Stimulated activated CD8-positive, alpha-beta memory T cell treated with anti-CD3 and anti-CD28 coated beads, Interleukin-4, amount 100 ng/mL, for 48 hours (primary cell): ENCODE measurements at places on chromosomes 4 and X.

DNA sequence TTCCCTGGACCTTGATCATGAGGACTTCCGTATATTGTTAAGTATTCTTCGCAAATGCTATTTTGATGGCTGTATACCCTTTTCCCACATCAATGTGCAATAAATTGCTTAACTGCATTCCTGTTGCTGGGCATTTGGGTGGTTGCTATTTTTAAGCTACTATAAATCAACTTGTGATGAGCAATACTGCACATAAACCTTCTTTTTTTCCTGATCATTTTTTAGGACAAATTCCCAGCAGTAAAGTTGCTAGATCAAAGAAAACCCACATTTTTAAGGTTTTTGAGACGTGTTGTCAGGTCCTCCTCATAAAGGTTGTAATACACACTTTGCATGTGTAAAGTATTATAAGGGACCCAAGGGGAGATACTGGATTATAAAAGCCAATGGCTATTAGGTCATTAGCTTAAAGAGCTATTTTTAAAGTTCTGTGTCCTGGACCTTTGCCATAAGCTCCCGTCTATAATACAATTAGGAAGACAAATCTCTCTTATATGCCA lies 35.6 kb downstream of the LIMCH1 start:
- DNase-seq = no peak

DNA sequence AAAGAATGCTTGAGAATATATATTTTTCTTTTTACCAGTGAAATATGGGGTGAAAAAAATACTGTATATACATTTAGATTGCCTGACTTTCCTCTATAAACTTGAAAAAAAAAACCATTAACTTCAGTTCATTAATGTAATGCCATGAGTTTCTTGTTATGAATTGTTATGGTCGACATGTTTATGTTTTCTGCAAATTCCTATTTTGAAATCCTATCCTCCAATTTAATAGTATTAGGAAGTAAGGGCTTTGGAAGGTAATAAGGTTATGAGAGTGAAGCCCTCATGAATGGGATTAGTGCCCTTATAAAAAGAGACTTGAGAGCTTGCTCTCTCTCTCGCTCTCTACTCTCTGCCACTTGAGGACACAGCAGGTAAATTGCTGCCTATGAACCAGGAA lies 211.4 kb downstream of the LDB2 start:
- no peak for DNase-seq

DNA sequence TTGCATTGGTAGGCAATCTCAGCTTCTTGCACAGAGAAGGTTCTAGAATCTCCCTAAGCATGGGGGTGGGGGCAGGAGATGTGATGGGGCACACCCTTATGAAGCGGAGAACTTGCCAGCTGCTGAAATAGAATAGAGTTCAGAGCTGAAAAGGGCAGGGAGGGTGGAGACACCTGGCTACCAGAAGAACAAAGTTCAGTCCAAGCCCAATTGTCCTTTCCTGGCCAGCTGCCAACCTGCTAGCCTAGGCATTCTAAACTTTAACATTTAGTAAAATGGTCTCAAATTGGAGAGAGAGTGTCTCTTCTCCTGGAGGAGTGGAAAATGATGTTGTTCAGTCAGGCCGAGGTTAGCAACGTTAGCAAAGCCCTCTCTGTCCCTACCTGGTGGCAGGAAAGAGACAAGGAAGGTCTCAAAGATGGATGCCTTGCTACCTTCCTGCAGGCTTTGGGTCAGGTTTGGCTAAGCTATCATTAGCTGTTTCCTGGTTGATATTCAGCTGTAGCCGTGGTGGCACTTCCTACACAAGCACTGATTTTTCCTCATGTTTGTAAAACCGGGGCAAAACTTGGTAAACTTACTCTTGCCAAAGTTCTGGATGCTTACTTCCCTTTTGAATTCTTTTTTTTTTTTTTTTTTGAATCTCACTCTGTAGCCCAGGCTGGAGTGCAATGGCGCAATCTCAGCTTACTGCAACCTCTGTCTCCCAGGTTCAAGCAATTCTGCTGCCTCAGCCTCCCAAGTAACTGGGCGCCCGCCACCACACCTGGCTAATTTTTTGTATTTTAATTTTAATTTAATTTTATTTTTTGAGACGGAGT lies 34.7 kb upstream of the NYX start:
- DNase-seq = no peak

DNA sequence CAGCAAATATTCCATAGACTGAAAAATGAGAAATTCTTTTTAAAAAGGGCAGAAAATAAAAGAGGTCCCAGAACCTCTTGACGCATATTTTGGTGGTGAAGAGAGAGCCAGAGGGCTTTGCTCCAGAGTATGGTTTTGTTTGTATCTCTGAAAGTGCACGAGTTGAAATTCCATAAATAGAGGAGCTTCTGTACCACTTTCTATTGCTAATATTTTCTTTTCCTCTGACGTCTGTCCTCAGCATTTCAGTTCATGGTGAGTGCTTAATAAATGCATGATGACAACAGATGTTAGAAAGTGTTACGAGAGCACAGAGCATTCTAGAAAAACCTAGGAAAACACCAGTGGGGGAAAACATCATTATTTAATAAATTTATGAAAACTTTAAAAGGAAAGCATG lies 145.6 kb downstream of the AMELX start:
- DNase-seq = no peak

- no peak for DNase-seq
Measured at GRCh38 chrX:39063702-39064101, 262.4 kb downstream of the MID1IP1 start.

- DNase-seq = no peak
Measured at GRCh38 chr4:90027565-90027964, 99.6 kb upstream of the CCSER1 start.

DNA sequence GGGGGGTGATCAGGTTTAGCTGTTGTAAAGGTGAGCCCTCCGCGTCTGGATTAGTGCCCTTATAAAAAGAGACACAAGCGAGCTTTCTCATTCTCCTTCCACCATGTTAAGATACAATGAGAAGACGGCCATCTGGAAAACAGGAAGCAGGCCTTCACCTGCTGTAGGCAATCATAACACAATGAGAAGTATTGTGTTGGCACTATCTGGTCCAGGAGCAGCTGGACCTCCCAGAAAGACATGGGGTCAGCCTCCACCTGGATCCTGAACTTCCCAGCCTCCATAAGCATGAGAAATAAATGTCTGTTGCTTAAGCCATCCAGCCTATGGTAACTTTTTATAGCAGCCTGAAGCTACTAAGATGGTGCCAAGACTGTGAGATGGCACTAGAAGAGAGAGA lies 8.6 kb upstream of the SMIM20 start:
- DNase-seq = no peak

GRCh38 chr4:98838977-98839618 lies 89.8 kb downstream of the EIF4E start:
- DNase-seq = no peak

GRCh38 chrX:4485912-4486311 lies 772.5 kb upstream of the PRKX start:
- no peak for DNase-seq

- no peak for DNase-seq
Measured at GRCh38 chrX:133849676-133850075, 135.7 kb downstream of the GPC3 start.

- DNase-seq = no peak
Measured at GRCh38 chrX:55714161-55714560, 3.4 kb upstream of the RRAGB start.

DNA sequence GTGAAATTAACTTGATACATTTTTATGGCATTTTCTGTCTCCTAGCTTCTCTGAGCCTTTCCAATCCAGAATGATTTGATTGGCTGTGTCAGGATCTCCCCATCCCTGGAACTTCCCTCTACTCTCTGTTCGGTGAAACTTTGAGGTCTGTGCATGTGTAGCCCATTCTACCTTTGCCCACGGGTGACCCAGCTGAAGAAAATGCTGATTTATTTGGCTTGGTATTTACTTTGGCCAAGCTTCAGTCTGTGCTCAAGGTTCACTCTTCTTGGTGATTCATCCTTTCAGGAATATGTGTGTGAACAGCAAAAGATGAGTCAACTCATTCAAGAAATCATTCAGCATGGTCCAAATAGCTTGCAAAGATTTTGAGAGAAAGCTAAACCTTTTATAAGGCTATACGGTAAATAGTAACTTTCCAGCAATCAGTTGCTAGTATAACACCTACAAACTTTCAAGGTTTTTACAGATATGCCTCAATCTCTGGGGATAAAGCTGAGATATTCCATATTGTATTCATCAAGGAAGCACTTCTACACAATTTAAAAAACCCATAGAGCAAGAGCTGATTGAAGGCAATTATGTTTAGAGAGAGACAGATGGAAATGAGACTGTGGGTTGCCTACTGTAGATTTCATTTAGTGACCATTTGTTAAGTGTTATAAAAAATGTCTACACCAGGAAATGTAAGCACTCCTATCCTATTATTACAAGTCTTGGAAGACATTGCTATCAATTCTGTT lies 233.9 kb upstream of the CXXC4 start:
- DNase-seq = no peak

DNA sequence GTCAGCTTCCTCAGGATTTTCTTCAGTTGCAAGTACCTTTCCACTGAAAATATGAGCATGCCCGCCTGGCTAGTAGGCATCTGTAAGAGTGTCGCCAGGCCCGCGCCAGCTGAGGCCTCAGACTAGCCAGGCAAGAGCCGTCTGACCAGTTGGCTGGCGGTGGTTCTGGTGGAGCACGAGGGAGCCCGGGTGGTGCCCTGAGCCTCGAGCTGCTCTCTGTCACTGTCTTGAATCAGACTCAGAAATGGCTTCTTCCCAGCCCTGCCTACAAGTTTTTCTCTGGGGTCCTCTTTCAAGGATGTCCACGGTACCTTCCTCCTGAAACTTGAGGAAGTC lies 11.9 kb downstream of the GRPEL1 start:
- no peak for DNase-seq

- DNase-seq = no peak
Measured at GRCh38 chr4:37533286-37534033, 152.7 kb downstream of the RELL1 start.

- DNase-seq = no peak
Measured at GRCh38 chr4:103786014-103786413, 66.2 kb upstream of the TACR3 start.

- DNase-seq = no peak
Measured at GRCh38 chr4:119268466-119268865, 53.5 kb downstream of the FABP2 start.

DNA sequence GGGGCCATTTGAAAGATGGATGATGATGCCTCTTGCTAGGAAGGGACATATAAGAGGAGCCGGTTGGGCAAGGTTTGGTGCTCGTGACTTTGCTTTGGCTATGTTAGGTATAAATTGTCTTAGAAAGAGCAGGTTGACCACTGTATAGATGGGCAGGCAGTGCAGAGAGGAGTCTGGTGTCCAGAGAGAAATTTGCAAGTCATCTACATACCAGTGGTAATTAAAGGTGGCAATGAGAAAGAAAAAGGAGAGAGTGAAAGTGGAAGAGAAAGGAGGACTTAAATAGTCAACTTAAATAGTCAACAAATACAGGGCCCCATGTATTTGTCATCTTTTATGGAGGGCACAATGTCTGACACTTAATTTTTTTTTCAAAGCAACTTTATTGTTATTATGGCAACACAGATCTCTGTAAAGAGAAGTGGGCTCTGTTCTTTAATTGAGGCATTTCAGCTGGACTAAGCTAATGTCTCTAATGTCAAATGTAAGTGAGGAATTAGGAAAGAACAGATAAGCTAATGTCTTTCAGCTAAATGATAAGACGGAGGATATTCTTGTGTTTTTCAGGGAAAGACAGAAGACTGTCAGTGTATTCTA lies 75.4 kb upstream of the ANXA3 start:
- no peak for DNase-seq

GRCh38 chr4:94165256-94165655 lies 42.4 kb upstream of the SMARCAD1 start:
- DNase-seq = no peak

DNA sequence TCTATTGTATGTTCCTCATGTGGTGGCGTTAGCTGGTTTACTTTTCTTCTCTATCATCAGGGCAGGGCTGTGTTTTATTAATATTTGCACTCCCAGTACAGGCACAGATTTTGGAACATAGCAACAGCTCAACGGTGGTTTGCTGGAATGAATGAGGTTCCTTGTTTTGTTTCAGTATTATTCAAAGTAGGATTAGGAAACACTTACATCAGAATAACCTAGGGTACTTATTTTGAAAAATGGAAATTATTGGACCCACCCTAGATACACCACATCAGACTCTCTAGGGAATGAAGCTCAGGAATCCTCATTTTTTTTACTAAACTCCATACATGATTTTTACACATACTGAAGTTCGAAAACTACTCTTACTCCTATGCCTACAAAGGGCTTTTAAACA lies 108.8 kb upstream of the ENPEP start:
- no peak for DNase-seq

DNA sequence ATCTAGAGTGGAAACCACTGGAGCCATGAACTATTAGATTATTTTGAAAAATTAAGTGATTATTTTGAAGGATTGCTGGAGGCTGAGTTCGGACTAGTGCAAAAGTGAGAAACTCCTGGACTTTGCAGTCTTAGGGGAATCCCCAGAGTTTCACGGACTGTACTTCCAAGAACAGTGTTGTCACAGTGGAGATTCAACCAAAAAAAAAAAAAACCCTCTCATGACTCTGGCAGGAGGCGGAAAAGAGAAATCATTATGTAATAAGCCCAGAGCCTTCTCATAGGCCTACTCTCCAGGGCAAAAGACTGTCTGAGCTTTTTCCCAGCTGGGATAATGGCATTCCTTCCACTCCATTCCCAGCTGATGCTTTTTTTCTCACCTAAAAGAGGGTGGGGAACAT lies 16.8 kb upstream of the C4orf51 start:
- no peak for DNase-seq

DNA sequence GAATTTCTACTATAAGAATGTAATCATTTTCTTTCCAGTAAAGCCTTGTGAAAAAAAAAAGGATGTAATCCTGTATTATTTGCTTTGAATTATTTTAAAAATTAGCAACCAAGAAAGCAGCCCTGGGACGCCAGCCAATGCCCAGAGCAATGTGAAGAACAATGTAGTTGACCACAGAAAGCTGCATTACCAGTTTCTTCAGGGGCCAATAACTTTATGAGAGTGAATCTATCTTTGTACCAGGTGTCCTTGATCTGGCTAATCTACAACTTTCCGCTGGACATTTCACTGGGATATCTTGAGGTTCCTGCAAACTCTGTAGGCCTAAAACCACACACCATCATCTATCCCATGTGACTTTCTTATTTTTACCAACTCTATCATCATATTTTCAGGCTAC lies 7.6 kb upstream of the KLHL2 start:
- DNase-seq = no peak

- no peak for DNase-seq
Measured at GRCh38 chrX:7711167-7711566, 131.8 kb upstream of the VCX start.

- no peak for DNase-seq
Measured at GRCh38 chr4:181647396-181648147, 595.6 kb upstream of the TENM3 start.

- DNase-seq = no peak
Measured at GRCh38 chr4:100581337-100581736, 63.5 kb upstream of the EMCN start.

DNA sequence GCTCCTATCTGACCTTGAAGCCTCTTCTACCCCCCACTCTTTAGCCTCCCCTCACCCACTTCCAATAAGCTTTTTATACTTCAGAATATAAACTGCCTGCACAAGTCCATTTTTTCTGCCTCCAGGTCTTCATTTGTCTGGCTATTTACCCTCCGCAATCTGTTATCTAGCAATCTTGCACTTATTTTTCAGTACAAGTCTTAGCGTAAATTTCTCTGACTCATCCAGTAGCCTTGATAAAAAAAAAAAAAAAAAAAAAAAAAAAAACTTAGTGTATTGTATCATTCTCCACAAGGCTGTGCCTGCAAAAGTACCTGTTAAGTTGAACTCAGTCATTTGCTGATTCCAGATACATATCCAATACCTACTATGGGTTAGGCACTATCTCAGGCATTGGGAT lies 219.5 kb upstream of the DKK2 start:
- no peak for DNase-seq

GRCh38 chr4:113447061-113447460 lies 314.5 kb downstream of the CAMK2D start:
- no peak for DNase-seq
